ENCODE measurements at places on chromosomes 12 and 14.

DNA sequence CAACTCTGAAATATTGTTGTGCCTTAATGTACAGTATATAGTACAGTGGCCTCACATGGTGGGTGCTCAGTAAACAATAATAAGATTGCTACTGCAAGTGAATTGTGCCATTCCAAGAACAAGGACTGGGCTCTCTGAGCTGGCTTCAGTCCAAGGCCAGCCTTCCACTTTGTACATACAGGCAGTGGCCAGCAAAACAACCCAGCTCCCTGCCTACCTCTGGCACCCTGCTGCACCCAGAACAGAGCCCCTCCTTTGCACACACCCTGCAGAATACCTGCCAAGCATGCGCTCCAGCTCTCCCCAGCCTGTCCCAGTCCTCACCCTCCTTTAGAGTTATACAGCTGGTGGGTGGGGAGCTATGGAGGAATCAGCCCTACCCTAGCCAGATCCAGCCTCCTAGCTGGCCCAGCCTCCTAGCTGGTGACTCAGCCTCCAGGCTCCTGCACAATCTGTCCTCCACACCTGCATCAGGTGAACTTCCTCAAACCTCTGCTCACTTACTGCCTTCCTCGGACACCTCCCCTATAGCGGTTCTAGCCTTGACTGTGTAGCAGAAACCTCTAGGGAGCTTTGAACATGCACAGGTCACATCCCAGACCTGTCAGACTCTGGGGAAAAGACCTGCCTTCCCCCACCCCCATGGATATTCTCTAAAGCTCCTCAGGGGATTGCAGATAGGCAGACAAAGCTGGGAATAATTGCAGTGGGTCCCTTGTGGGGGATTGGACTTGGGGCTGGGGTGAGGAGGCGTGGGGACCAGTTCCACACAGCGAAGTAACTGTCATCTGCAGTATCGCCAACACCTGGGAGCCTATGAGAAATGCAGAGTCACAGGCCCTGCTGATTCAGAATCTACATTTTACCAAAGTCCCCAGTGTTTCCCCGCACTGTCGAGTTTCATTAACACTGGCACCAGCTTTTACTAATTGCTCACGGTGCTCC is 17.9 kb downstream of the ZDHHC22 start:
- no peak for DNase-seq

DNA sequence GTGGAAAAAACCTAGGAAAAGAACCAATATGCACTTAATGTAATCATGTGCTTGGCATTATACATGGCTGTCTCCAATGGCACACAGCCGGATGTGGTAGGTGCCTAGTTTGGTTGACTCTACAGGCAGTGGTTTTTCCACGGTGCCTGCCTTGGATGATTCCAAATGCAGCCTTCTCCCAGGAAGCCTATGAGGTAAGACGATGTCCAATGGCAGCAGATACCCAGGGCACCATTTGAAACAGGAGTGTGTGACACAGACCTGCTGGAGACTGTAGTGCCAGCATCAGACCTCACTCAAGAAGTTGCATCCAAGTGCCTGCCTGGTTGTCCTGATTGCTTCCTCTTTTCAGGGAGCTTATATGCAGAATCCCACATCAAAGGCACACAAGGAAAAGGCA is 88.0 kb upstream of the VASH1 start:
- DNase-seq, result no peak

GRCh38 chr12:92495108-92495507 is 207.7 kb upstream of the PLEKHG7 start:
- DNase-seq, result no peak

- no peak for DNase-seq
These were observed 21.1 kb downstream of the BDKRB2 start for GRCh38 chr14:96225745-96226151.

DNA sequence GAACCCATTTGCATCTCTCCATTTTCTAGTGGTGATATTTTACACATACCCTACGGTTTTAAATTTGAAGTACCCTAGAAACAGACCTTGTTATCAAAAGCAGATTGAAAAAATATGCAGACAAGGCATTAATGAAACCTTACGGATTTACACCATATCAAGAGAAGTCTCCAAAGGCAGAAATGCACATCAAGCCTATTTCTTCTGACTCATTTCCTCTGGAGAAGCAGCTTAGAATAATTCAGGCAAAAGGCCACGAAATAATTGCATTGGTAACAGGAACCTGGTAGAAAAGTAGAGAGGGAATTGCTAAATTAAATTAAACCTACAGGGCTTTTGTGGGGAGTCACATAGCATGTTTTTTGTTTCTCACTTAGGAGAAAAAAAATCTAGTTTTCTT is 34.7 kb downstream of the KICS2 start:
- no peak for DNase-seq

GRCh38 chr14:91303091-91303923 is 58.8 kb upstream of the GPR68 start:
- DNase-seq, result no peak
